ENCODE measurements at places on chromosomes 2 and 18.

GRCh38 chr2:120731175-120731574 lies 4.5 kb upstream of the GLI2 start:
- no peak for DNase-seq

DNA sequence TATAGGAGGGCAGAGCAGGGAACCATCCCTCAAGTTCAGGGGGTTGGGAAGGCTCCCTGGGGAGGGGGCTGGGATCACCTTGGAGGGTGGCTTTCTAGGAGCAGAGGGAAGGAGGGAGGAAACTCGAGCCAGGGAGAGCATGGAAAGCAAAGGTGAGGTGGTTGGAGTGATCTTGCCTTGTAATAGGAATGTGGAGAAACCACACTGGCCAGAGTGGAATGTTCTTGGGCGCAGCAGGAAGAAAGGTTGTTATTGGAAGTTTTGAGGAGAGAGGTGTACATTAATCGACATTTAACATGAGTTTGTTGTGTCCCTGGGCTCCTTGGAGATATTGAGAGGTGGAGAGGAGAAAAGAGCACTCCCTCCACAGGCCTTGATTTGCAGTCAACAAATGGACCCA lies 272.2 kb downstream of the PRKCE start:
- DNase-seq, result no peak

GRCh38 chr2:132667706-132668105 lies 2.3 kb downstream of the LYPD1 start:
- DNase-seq, result no peak

DNA sequence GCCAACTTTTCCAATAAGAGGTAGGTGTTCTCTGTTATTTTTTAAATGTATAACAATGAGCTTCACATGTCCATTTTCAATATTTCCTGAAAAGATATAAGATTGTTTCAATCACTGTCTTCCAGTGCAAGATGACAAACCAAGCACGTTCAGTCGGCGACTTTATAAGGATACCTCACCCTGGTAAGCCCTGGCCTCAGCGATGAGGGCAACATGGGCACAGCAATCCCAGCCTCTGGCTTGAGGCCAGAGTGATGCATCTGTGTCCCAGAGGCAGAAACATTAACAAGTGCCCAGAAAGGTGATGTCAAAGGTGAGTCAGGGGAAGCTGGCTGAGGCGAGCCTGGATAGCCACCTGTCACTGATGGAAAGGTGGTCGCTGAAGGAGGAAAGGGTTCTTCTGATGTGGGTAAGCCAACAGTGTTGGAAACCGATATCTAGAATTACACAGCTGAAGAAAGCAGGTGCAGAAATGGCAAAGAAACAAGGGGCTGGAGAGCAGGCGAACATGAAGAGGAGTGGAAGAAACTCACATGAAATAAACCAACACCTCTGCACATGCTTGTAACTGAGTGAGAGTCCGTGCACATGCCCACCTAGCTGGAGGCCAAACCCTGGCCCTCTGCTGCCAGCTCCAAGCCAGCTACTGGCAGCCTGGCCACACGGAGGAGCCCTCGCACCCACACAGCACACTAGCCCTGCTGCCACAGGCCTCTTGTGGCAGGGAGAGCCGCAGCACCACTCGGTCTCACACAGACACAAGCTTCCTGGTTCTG lies 65.5 kb downstream of the FBXO15 start:
- DNase-seq, result peak; percentile 0

GRCh38 chr2:122421775-122422174 lies 666.3 kb downstream of the TSN start:
- no peak for DNase-seq

DNA sequence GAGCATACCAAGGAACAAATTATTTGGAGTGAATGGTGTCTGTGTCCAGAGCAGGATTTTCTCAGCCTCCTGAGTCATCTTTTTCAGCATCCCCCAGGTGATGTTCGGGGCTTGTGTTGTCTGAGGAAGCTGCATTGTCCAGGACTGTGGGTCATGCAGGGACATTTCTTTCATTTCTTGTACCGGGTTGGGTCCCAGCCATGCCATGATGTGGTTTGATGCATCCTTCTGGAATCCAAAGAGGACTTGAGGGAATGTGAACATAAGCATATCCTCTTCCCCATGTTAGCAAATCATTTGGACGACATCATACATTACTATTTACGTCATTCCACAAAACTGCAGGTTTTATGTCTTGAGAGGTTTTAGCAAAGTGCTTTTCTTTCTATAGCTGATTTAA lies 797.8 kb downstream of the CCDC85A start:
- DNase-seq, result no peak

GRCh38 chr2:66563473-66563872 lies 128.5 kb downstream of the MEIS1 start:
- no peak for DNase-seq

GRCh38 chr2:162379719-162380580 lies 36.0 kb downstream of the GCA start:
- DNase-seq, result no peak

All from amniotic stem cell (primary cell).